ELR (cell line): ENCODE measurements at places on chromosomes 6 and 20.

GRCh38 chr20:326645-327185 is 1.4 kb downstream of the SOX12 start:
- peak; percentile 57 for DNase-seq

DNA sequence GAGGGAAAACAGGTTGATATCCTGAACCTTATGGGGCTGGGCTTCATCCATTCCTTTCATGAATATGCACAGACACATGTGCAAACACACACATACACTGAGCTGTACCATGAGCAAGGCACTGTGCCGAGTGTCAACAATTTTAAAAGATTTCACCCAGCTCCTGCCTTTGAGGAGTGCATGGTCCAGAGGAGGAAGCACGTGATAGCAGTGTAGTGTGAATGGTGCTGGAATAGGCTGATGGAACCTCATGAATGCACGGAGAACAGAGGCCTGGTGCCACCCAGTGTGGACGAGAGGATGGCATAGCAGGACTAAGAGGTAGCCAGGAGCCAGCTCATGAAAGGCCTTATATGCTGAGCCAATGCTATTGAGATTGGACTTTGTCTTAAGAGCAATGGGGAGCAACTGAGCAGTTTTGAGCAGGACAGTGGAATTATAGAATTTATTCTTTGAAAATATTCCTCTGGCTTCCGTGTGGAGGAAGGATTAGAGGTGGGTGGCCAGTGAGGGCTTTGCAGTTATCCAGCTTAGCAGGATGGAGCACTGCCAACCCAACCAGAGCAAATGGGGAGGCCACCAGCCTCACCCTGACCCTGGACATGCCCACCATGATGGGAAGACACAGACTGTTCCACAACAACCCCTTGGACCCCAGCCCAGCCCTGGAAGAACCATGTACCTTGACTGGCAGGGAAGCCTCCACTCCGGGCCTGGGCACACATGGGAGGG is 84.4 kb downstream of the UNC5CL start:
- DNase-seq: no peak

DNA sequence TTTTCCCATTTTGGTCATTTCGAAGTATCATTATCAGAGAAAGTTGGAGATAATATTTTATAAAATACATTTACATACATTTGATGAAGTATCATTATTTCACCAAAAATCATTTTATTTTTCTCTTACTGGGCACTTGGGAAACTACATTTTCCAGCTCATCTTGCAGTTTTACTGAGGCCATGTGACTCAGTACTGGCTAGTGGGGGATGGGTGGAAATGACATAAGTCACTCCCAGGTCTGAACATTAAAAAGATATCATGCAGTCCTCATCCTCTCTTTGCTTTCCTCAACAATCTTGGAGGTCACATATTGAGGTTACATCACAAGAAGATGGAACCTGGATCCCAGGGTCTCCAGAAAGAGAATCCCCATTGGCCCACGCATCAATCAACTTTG is 84.1 kb downstream of the CD24 start:
- DNase-seq: peak; percentile 28

DNA sequence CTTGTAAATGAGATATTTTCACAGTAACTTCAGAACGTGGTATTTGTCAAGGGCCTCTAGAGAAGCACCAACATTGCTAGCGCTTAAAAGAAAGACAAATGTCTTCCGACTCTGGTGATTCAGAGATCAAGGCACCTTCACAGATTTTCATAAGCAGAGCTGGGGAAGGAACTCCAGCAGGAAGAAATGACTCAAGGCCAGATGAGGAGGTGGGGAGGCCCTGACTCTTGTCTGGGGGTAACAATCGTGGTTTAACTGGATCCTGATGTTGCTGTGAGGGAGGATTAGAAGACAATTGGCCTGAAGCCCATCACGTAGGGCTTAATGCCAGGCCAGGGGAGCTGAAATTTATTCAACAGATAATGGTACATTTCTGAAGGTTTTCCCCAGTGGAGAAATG is 122.9 kb upstream of the QKI start:
- DNase-seq: peak; percentile 30

- DNase-seq: peak; percentile 4
Observed at GRCh38 chr6:31304683-31305082, 32.8 kb upstream of the HLA-C start.

- DNase-seq: peak; percentile 92
Observed at GRCh38 chr20:50913690-50914375, 17.4 kb downstream of the ADNP start.

GRCh38 chr6:125728739-125729138 is 20.7 kb upstream of the HEY2 start:
- no peak for DNase-seq

- no peak for DNase-seq
Observed at GRCh38 chr6:162478192-162478671, 249.3 kb downstream of the PRKN start.

DNA sequence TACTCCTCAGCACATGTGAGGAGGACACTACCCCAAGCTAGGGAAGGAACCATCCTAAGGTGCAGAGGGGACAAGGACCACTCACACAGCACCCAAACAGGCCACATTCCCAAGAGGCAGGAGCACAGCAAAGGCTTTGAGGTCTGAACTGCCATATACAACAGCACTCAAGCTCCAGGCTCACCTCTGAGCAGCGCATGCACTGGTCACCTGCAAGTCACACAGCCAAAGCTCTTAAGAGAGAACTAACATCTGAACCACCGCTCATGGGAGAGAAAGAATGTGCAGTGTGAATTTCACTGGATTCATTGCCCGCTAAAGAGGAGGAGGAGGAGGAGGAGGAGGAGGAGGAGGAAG is 31.0 kb downstream of the NPEPL1 start:
- DNase-seq: no peak

- no peak for DNase-seq
Observed at GRCh38 chr20:49395183-49395582, 87.3 kb downstream of the KCNB1 start.

GRCh38 chr6:7042056-7042653 is 65.6 kb upstream of the RREB1 start:
- DNase-seq: peak; percentile 35

- no peak for DNase-seq
Observed at GRCh38 chr20:48164566-48165400, 379.5 kb upstream of the SULF2 start.

GRCh38 chr6:53930330-53930729 is 135.5 kb downstream of the LRRC1 start:
- DNase-seq: no peak

DNA sequence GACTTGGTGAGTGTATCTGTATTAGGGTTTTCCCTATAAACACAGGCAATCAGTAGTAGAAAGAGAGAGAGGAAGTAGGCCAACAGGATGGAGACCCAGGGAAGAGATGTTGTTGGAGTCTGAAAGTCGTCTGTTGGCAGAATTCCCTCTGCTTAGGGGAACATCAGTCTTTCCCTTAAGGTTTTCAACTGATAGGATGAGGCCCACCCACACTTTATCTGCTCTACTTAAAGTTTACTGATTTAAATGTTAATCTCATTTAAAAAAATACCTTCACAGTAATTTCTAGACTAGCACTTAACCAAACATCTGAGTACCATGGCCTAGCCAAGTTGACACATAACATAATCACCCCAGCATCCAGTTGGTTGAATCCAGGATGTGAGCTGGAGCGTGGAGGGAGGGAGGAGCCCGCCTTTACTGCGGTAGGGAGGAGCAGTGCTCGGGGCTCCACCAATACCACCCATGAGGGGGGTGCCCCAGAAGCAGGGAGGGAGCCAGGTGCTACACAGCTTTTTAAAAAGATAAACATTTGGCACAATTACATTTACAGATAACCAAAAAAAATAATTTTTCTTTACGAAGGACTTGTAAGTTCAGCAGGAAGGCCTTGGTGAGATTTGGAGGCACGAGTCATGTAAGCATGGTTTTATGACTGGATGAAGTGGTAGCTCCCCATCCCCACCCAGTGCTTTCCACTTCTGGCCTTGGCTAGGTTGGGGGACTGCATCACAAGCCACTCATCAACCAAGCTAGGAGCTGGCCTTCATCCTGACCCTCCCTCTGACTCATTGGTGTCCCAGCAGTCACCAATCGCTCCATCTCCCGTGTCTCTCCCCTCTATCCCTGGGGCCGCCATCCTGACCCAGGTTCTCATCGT is 18.4 kb upstream of the SNX9 start:
- peak; percentile 59 for DNase-seq

DNA sequence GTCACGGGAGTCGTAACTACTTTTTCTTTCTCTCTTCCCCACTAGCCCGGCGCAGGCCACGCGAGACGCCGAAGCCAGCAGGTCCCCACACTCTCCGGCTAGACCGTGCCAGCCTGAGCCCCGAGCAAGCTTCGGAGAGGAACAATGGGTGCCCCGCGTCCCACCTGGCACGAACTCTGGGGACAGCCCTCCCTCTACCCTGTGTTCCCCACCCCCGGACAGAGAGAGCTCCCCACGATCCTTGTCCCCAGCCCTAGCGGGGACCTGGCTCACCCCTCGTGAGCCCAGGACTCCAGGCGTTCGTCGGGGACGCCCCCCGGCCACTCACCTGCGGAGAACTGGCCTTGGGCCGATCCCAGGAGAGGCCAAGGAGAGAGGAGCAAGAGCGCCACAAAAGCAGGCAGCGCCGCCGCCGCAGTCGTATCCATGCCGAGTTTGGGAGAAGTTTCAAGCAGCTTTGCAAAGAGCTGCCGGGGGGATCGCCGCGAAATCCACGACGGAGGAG is 416 bp downstream of the PTPRK start:
- DNase-seq: no peak

- no peak for DNase-seq
Observed at GRCh38 chr20:40446888-40447287, 242.1 kb downstream of the MAFB start.

- DNase-seq: no peak
Observed at GRCh38 chr6:113170454-113170853, 686.7 kb upstream of the MARCKS start.

DNA sequence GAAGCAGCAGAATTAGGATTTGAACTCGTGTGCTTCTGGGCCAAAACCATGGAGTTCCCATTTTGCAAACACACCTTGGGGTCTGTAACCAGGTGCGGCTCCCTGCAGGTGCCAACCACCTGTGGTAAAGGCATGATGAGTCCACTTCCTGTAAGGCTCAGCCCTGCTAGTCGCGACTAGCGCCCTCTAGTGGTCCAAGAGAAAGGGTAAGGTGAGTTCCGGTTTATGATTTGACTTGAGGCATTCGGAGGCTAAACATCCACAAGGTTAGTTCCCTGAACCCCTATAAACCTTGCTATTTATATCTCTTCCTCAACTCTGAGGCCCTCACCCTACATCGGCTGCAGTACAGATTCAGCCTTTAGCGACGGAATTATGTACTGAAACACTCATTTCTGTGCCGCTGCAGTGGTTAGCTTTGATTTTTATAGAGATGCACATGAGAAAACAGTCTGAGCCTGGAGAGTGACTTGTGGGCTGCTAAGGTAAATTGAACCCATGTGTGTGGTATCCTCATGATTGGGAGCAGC is 173.4 kb downstream of the PLCB1 start:
- peak; percentile 61 for DNase-seq

DNA sequence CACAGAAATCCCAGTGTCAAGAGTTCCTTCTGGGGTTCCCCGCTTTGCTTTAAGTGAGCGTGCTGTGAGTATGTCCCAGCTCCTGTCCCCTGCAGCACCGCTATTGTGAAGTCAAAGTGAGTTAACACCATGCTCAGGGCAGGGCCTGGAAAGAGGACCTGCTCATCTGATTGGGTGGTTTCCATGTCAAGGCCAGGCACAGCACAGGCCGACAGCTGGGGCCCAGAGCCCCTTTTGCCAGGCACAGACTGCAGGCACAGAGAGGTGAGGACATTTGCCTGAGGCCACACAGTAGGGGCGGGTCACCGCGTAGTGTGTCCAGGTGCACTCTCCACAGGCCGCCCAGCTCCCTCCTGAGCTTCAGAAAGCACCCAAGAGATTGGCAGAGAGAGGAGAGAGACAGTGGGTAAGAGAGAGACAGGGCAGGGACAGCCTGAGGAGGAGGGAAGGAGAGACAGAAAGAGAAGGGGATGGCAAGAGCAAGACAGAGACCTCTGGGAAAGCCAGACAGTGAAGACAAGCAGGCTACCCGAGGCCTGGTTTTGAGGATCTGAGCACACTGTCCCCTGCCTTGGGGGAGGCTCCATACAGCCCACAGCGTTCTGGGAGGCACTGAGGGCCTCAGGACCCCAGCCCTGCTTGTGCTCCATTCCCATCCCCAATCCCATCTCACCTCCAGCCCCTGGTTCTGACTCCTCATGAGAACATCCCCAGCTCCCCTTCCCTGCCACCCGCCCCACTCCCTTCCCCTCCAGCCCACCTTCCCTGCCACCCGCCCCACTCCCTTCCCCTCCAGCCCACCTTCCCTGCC is 6.5 kb upstream of the BPIFB1 start:
- no peak for DNase-seq
